ENCODE measurements at places on chromosomes 3 and 15.

- no peak for DNase-seq
These were observed 215.9 kb upstream of the PEX5L start for GRCh38 chr3:180252683-180253082.

DNA sequence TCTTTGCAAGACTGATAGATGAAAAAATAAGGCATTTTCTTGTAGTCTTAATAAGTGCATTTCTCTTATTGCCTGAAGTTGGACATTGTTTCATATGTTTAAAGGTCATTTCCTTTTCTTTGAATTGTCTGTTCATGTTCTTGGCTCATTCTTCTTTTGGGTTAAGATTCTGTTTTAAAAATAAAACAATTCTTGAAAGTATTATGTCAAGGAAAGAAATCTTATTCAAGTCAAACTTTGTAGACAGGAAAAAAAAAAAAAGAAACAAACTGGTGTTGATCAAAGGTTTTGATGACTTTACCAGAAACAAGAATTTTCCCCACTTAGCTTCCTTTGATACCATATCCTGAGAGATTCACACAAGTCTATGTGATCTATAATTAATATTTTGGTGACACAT is 132.9 kb upstream of the AADACL2 start:
- DNase-seq, result no peak

DNA sequence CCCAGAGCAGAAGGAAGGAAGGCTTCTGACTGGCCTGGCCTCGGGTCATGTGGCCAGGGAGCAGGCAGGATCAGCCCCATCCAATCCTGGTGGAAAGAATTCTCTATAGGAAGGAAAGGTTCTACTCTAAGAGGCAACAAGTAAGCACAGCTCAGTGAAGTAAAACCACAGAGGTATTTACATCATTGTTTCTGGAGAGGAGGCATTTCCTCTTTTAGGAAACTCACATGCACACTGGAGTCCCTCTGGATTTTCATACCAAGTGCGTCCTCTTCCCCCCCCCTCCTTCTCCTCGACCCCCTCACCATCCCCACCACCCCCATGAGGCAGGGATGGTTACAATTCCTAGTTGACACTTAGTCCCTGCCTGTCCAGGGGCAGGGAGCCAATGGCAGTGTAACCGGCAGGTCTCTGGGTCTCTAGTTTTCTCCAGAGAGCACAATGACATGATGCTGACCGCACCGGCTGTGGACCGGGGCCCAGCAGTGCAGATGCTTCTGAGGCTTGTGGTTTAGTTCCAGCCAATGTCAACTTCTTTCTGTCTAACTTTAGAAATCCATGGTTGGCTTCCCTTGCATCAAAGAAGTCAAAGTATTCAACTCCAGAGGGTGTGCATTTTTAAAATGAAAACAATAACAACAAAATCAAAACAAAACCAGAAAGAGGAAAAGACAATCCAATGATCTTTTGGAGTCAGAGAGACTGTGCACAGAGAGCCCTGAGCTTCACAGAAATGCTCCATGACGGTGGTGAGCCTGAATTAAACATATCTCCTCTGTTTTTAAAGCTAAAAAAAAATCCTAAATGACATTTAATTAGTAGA is 230.3 kb upstream of the TLE3 start:
- peak; percentile 92 for DNase-seq

DNA sequence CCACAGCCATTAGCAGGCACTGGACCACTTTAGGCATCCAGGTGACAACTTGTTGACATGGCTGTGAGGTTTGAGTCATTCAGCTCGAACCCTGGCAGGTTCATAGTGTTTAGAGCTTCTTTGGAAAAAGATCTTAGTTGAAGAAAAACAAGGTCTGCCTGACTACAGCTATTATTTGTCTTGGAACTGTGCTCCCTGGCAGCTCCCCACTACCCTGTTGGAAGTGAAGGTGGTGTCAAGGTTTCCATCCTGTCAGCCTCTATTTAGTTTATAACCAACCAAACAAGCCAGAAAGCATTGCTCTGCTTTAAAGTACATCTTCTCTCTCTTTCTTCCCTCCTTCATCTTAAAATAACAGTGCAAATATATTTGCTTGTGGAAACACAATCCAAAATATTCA is 56.8 kb downstream of the KAT2B start:
- DNase-seq, result no peak

DNA sequence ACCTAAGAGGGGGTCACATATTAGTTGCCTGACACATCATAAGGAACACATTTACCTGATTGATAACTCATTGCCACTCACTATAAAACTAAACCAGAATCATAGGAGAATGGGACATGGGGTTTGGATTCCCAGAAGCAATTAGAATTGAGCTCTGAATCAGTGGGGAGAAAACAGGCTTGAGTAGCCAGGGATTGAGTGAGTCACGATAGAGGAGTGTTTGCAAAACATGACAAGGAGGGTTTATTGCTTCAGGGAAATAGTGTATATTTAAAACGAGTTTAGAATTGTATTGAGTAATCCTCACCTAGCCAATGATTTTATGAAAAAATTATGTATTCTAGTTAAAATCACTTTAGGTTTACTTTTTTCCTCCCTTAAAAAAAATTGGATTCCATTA is 101.1 kb upstream of the THRB start:
- peak; percentile 6 for DNase-seq

- DNase-seq, result no peak
These were observed 49.9 kb upstream of the IQSEC1 start for GRCh38 chr3:13123013-13123654.

DNA sequence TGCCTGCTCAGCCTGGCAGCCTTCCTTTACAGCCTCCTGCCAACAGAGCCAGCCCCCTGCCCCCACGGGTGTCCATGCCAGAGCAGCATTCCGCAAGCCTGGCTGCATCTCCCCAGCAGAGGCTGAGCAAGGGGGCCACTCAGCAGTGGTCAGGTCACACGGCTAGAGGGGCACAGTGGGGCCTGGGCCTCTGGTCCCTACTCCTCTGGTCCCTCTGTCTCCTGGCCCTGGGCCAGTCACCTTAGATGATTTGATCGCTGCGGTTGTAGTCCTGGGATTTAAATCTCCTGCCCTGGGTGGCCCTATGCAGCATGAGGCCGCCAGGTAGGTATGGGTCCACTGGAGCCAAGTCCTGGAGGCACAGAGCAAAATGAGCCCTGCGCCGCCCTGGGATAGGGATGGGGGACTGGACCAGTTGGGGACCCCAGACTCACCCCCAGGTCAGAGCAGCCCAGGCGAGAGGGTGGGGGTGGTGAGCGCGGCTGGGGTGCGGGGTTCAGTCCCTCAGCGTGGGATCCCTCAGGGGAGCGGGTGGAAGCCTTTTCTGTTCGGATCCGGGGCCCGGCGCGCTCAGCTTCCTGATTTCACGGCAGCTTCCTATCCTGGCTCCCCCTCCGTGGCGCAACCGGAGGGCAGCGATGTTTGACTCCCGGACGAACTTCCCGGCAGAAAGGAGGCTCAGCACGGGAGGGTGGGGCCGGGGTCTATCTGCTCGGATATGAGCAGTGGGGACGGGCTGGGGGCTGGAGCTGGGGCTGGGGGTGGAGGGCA is at the start of gene ZBTB47:
Gene ZBTB47 (plus strand): TSS at position 138 of the 771 bp plus-strand sequence. CDS start 4,659 bp downstream, outside the sequence.
- DNase-seq, result peak; percentile 54

GRCh38 chr3:163664466-163664865 is 1413.8 kb downstream of the SI start:
- DNase-seq, result no peak

DNA sequence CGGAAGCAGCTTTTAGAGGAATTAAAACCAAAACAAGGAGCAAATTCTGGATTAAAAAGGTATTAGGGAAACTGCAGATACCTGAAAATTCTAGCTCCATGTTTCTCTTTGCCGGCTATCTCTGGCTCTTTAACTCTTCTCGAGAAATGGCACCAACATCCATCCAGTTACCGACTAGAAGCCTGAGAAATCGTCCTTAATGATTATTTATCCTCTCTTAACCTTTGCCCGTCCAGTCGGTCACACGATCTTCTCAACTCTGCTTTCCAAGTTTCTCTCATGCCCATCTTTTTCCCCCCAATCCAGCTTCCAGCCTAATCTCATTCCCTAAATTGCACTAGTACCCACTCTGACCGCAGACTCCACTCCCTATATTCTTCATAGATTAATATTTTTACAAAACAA is 596 bp upstream of the SGO1 start:
- DNase-seq, result no peak

DNA sequence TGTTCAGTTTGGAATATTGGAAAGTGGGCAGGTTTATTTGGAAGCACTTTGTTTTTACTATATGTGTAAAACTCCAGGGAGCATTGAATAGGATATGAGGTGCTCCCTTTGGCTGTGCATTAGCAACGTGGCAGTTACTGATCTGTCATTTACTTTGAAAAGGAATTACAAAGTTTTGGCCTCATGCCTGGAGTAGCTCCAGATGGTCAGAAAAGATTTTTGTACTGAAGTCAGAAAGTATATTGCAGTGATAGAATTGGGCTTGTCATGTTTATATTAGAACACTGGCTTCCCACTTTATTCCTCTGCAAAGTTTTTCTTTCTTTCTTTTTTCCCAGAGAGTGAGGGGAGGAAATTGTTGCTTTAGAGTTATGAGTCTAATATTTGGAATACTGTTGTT is 26.1 kb downstream of the FNDC3B start:
- DNase-seq, result peak; percentile 73

DNA sequence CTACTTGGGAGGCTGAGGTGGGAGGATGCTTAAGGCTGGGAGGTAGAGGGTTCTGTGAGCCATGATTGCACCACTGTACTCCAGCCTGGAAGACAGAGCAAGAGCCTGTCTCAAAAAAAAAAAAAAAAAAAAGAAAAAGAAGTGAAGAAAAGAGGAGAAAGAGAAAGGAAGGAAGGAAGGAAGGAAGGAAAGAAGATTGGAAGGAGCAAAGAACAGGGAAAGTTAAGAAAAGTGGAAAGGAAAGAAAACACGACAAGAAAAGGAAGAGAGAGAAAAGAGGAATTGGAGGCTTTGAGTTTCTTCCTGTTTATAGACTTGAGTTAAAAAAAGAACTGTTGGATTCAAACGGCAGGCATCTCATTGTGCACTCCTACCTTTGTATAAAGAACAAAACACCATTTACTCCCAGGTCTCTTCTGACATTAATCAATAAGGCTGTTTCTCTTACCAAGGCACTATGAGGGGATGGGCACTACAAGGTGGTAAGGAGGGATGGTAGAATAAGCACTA is 73.5 kb downstream of the EDEM1 start:
- no peak for DNase-seq

- peak; percentile 51 for DNase-seq
These were observed 118.3 kb downstream of the TIGIT start for GRCh38 chr3:114411811-114412803.

GRCh38 chr15:91863621-91864255 is 10.2 kb downstream of the SLCO3A1 start:
- no peak for DNase-seq

DNA sequence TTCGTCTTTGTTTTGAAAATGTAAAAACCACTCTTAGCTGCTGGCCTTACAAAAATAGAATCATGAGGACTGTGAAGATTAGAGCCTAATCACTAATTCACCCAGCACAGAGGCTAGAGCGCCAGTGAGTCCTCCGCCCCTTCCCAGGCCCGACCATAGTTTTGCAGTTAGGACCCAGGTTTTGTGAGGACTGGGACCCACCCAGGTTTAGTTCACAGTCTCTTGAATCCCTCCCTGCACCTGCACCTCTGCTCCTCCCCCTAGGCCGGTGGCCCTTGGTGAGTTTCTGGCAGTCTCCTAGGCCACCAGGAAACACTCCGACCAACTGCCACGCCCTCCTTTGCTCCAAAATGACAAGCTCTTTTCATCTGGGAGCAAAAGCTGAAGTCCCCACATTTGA is 136.0 kb upstream of the CCDC54 start:
- DNase-seq, result peak; percentile 41

DNA sequence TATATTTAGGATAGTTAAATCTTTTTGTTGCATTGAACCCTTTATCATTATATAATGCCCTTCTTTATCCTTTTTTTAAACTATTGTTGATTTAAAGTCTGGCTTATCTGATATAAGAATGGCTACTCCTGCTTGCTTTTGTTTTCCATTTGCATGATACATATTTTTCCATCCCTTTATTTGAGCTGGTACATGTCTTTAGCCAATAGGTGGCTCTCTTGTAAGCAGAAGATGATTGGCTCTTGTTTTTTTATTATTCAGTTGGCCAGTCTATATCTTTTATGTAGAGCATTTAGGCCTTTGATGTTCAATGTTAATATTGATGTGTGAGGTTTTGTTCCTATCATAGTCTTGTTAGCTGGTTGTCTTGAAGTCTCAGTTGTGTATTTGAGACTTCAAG is 99.5 kb upstream of the MCTP2 start:
- no peak for DNase-seq

GRCh38 chr3:53863145-53863544 is 16.8 kb downstream of the IL17RB start:
- no peak for DNase-seq

GRCh38 chr15:45810201-45810600 is 175.4 kb downstream of the SQOR start:
- DNase-seq, result no peak

DNA sequence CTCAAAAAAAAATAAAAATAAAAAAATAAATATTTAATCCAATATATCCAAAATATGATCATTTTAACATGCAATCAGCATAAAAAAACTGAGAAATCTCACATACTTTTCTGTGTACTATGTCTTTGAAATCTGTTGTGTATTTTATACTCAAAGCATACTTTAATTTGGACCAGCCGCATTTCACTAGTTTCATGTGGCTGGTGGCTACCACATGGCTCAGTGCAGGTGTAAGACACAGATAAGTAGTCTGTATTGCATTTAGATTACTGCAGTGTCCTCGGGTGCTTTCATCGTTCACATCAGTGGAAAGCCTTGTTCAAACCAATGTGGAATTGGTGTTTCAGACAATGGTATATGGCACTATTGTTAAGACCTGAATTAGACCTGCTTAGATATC is 11.0 kb downstream of the CRTC3 start:
- DNase-seq, result no peak

All from fibroblast of pulmonary artery (primary cell).